ENCODE measurements at places on chromosomes 7 and 10. TPM values are rescaled to one million over a fixed set of nuclear protein-coding genes. Genes with fewer than 3 reads are reported as not detected.

DNA sequence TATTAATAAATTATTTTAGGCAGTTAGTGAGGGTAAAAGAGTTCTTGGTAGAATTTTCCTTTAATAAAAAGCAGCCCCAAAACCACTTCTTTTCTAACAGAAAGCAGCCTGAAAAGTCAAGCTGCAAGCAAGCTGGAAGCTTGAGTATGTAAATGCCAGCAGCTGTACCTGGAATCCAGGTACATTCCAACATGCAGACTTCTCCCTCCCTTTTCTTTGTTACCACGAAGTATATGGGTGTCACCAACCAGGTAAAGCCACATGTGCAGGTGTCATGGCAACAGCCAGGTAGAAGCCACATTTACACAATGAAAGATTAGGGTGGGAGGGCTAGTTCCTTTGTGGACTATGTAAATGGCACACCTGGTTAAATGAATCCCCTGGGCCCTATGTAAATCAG, 114.6 kb downstream of the EPC1 start:
- peak; percentile 14 for DNase-seq

- DNase-seq = no peak
These were observed 52.7 kb downstream of the RBM17 start for GRCh38 chr10:6141296-6142151.

GRCh38 chr10:116631871-116632295, 11.1 kb downstream of the PNLIPRP2 start:
- no peak for DNase-seq

GRCh38 chr10:116873134-116873533, 23.8 kb downstream of the ENO4 start:
- no peak for DNase-seq

GRCh38 chr10:58575491-58575890, 62.8 kb downstream of the BICC1 start:
- no peak for DNase-seq

DNA sequence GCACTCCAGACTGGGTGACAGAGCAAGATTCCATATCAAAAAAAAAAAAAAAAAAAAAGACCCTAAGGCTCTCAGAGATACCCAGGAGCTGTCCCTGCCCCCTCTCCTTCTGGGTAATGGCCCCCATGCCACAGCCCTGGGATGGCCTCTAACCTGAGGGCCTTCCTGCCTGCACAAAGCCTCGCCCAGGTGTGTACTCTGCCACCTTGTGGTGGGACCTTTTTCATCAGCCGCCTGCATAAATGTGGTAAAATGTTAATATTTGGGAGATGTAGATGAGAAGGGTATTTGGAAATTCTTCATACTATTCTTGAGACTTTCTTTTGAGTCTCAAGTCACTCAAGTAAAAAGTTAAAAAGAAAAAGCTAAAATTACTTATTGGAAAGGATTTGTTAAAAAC, 46.3 kb upstream of the RNF216 start:
- no peak for DNase-seq

LDB3 gene
- 27.1 TPM for polyA plus RNA-seq

MSMB gene
- polyA plus RNA-seq = not detected

GRM3 gene
- polyA plus RNA-seq = 0.40 TPM

CFAP70 gene
- 15.8 TPM for polyA plus RNA-seq

SKIDA1 gene
- 4.3 TPM for polyA plus RNA-seq

ITPRID1 gene
- polyA plus RNA-seq = 0.06 TPM

HNRNPF gene
- polyA plus RNA-seq = 179 TPM

PRDX3 gene
- polyA plus RNA-seq = 179 TPM
